ENCODE measurements at places on chromosomes 1 and 21.

DNA sequence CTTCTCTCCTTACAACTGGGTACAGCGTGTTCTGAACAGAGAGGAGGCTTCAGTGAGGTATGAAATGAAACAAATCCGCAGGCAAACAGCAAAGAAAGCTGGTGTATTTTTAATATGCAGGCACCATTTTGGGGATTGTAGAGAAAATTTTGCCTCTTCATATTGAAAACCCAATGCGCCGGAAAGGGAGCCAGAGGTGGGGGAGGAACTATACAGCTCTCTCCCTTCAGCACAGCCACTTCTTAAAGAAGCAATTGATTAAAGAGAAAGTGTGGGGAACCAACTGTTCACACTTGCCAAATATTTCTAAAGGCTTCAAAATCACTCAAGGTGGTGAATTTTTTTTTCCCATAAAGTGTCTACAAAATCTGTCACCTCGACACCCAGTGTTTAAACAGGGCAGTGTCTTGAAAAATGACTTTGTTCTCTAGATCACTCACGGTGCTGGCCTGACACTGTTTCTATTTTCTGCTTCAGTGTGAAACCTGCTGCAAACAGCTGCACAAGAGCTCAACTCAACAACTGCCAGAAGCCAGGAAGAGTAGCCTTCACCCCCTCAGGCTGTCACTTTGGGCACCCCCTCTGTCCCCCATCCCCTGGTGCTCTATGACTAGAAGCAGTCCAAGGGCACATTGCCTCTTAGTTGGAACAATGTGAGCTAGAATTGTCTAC lies 123.8 kb upstream of the CTTNBP2NL start:
- no peak for DNase-seq

GRCh38 chr1:109641861-109642260 lies 14.0 kb upstream of the GSTM4 start:
- no peak for DNase-seq

DNA sequence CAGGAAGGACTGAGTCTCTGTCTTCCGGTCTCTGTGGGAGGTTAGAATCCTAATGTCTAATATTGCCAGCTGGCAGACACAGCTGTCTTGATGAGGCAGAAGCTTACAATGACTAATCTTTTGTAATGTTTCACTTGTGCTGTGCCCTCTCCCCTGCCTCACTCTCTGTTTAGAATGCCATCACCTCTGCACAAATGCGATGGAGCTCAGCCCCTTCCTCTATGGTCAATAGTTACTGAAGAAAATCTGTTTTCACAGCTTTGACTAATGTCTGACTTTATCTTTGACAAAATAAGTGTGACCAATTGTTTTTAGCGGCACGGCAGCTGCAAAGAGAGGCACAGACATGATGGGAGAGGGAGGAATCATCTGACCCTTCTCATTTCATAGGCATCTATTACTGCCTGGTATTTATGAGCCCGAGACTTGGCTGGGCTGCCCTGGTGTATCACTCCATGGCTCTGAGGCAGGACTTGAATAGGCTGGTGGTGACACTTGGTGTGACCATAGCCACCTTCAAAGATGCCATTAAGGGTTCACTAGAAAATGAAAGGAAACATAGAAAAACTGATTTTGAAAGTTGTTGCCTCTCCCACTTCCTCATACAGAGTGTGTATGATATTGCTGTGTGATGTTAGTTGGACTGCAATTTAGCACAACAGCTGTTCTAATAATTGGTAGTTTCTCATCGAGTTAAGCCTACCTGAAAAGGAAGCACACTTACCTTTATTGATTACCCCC lies 163.2 kb upstream of the NBPF11 start:
- no peak for DNase-seq

GRCh38 chr1:192574073-192574472 lies 1.5 kb upstream of the RGS1 start:
- no peak for DNase-seq

DNA sequence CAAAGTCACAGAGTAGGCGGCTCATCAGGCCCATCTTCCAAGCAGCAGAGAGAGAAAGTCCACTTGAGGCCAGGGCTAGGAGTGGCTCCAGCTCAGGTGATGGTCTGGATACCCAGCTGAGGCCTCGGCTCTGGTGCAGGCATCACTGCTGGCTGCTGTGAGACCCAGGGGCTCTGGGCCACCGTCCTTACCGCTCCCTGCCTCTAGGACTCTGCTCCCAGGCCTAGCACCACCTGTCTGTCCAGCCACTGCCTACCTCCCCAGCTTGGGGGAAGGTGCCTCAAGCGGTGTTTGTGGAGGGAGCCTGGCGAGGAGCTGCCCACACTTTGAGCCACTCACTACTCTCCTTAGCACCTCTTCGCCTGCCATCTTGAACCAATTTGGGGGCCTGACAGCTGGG lies 57.9 kb downstream of the DMRTB1 start:
- DNase-seq: no peak

DNA sequence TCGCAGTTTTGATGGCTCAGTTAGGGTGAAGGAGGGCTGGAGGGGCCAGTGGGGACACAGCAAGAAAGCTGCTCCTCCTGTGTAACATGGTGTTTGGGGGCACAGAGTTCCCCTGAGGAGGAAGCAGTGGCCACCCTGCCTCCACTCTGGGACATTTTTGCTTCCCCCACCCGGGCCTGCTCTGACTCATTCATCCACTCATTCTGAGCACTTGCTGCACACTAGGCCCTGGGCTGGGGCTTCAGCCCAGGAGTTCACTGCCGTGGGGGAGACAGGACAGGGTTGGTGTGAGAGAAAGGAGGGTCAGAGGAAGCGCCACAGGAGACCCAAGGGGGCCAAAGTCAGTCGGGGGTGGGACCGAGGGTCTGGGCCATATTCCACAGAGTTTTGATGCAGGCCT lies 41.4 kb upstream of the ACOT11 start:
- DNase-seq: no peak

- no peak for DNase-seq
Observed at GRCh38 chr21:35410656-35411055, 361.6 kb upstream of the RUNX1 start.

DNA sequence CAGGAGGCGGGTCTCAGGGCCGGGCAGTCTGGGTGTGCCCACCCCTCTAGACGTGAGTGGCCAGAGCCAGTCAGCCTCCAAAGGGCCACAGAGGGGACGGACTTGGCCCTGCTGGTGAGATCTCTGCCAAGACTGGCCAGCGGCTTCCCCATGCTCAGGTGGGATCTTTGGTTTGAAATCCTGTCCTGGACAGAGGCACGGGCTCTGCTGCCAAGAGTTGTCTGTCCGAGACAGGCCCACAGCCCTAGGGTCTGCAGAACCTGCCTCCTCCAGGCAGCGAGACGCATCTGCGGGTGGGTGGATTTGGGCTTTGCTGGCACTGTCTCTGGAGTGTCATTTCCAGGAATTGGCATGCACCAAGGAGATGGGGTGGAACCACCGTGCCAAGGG lies 44.3 kb upstream of the CCDC27 start:
- no peak for DNase-seq

GRCh38 chr21:38968887-38969543 lies 163.3 kb downstream of the ETS2 start:
- DNase-seq: no peak

DNA sequence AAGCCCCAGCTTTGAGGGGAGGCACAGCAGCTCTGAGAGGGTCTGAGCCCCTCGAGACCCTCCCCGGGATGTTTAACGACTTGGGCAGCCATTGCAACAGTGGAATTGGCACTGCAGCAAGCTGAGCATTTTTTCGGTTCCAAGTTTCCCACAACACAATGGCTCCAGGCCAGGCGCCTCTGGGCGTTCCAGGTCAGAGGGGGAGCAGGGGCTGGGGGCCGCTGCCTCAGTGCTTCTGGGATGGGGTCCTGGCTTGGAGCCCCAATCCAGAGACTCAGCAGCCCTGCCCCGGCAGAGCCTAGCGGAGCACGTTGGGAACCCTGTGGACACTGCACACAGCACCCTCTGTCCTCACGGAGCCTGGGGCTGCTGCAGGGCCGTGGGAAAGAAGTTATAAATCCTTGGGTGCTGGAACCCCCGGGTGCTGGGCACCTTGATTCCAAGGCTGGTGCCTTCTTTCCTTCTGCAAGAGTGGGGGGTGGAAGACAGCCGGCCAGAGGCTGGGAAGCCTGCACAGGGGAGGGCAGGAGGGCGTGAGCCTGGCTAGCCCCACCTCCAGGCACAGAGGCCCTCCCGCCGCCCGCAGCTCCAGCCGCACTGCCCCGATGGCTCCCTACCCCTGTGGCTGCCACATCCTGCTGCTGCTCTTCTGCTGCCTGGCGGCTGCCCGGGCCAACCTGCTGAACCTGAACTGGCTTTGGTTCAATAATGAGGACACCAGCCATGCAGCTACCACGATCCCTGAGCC lies 50.1 kb downstream of the COL18A1 start:
- DNase-seq: no peak

- DNase-seq: no peak
Observed at GRCh38 chr21:41589620-41590175, 81.7 kb upstream of the TMPRSS2 start.

DNA sequence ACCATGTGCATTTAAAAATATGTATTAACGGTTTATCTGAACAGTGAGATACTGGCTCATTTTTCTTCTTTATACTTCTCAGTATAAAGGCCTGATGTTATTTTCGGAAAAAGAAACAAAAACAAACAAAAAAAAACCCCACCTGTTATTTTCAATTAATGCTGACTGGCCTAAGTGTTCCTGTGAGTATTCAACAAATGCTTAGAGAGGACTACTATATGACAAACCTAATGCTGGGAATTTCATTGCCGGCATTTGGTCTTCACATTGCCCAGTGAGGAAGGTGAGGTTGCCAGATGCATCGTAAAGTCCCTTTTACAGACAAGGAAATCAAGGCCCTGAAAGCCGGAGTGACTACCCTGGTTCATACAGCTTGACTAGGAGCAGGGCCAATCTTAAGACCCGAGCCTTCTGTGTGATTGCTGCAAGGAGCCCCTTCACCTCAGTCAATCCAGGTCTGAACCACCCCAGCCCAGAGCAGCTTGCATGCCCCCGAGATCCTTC lies 599 bp downstream of the MRPL24 start:
- DNase-seq: no peak

- no peak for DNase-seq
Observed at GRCh38 chr1:230334447-230334837, 91.7 kb downstream of the PGBD5 start.

DNA sequence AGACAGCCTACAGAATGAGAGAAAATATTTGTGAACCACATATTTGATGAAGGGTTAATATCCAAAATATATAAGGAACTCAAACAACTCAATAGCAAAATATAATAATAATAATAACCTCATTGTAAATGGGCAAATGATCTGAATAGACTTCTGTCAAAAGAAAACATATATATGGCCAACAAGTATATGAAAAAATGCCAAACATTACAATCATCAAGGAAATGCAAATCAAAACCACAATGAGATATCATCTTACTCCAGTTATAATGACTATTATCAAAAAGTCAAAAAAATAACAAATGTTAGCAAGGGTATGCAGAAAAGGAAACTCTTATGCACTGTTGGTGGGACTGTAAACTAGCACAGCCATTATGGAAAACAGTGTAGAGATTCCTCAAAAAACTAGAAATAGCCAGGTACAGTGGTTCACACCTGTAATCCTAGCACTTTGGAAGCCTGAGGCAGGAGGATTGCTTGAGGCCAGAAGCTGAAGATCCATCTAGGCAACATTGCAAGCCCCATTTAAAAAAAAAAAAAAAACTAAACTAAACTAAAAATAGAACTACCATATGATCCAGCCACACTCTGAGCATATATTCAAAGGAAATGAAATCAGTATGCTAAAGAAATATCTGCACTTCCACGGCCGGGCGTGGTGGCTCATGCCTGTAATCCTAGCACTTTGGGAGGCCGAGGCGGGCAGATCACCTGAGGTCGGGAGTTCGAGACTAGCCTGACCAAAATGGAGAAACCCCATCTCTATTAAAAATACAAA lies 17.3 kb upstream of the TRIM67 start:
- no peak for DNase-seq

DNA sequence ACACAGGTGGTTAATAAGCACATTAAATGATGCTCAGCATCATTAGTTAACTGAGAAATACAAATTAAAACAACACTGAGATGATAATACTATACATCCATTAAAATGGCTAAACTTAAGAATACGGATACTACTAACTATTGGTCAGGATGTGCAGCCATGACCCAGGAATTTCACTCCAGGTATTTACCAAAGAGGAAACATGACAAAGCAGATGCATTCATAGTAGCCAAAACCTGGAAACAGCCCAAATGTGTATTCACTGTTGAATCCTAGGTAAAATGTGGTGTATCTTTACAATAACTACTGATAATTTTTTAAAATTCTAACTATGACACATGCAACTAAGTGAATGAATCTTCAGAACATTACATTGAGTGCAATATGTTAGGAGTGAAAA lies 73.0 kb downstream of the PTPRC start:
- DNase-seq: no peak

GRCh38 chr1:39091845-39092645 lies 65.9 kb downstream of the NDUFS5 start:
- DNase-seq: peak; percentile 66

DNA sequence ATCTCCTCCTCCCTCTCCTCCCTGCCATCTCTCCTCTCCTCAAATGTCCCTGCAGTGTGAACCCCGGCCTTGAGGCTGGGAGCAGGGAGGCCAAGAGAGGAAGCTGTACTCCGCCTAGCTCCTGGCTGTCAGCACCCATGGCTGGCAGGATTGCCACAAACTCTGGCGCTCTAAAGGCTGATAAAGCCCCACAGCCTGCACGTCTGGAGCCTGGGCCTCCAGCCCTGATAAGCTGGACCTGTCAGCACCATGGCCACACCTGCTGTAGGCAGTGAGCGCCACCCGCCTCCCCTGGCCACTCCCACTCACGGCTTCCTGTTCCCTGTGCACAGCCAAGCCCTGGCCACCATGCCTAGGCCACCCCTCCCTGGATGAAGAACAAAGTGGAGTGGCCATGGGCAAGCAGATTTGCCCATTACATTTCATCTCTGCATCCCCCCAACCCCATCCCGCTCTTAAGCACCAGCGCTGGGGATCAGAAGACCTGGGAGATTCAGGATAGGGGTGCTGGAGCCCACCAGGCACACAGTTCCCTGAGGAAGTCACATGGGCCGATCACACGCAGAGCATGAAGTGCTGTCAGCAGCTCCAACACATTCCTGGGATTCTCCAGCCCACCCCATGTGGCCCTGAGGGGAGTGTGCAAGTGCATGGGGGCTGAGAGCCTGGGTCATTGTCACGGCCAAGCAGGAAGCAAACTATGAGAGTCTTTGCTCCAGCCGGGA lies 24.2 kb upstream of the NPPB start:
- DNase-seq: no peak

DNA sequence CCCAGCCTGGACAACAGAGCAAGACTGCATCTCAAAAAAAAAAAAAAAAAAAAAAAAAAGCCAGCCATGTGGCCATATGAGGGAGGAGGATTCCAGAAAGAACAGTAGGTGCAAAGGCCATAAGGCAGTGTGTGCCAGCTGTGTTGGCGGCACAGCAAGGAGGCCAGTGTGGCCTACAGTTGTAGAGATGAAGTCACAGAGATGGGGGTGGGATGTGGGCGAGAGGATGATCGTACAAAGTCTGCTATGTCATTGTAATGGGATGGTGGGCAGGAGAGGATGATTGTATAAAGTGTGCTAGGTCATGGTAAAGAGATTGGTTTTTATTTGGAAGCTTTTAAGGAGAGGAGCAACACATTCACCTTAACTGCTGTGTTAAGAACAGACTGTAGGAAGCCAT lies 9.8 kb upstream of the CR1 start:
- no peak for DNase-seq

- peak; percentile 4 for DNase-seq
Observed at GRCh38 chr1:219990782-219991510, 55.4 kb downstream of the EPRS1 start.
